ENCODE measurements at places on chromosomes 4 and X.

- no peak for DNase-seq
These were observed 44.6 kb upstream of the SLITRK2 start for GRCh38 chrX:145773006-145773405.

DNA sequence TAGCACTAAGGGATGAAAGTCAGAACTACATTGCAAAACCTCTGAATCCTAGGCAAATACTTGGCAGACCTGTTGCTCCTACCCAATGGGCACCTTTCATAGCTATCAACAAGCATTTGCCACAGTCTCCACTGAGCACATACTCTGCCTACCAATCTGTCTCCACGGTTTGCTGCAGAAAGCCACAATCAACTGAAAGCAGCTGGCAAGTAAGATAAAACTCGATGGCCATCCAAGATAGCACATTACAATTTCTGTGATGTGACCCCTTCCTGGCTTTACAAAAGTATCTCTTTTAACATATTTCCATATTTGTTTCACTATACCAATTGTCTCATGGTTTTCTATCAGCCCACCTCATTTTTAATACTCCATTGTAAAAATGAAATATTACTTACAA, 1060.5 kb upstream of the INTU start:
- DNase-seq: no peak

DNA sequence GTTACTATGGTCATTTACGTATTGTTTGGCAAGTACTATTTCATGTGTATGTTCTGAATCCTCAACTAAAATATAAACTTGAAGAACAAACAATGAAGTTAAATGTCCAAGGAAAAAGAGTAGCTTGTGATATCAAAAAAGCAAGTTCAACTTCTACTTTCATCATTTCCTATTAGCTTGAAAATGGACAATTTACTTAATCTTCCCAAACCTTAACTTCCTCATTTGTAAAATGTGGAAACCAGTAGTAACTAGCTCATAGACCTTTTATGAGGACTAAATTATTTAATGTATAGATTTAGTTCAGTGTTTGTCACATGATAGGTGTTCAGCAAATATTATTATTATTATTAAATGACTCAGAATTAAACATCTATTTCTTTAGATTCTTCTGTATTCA, 276.8 kb upstream of the TET2 start:
- no peak for DNase-seq

DNA sequence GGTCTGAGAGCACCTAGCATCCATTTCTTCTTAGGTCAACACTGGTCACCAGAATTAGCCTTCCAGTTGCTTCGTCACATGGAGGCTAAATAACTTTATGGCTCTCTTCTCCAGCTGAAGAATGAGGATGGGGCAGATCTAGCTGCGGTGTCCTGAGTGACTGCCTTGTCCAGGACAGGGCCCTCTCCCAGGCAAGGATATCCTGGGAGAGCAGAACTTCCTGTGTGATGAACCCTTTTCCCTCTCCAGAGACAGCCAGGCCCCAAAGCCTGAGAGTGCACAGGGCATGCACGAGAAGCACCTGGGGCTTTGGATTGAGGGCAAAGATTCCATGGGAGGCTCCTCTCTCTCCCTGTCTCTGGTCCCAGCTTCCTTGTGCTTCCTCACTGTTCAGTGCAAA, 108.2 kb upstream of the MAMLD1 start:
- DNase-seq: no peak

GRCh38 chrX:78384486-78384885, 57.1 kb upstream of the CYSLTR1 start:
- no peak for DNase-seq

- no peak for DNase-seq
These were observed 40.9 kb downstream of the JADE3 start for GRCh38 chrX:46953137-46953527.

- DNase-seq: no peak
These were observed 31.4 kb upstream of the FAM241A start for GRCh38 chr4:112113864-112114263.

GRCh38 chrX:154138857-154139256, 5.2 kb upstream of the OPN1LW start:
- no peak for DNase-seq

DNA sequence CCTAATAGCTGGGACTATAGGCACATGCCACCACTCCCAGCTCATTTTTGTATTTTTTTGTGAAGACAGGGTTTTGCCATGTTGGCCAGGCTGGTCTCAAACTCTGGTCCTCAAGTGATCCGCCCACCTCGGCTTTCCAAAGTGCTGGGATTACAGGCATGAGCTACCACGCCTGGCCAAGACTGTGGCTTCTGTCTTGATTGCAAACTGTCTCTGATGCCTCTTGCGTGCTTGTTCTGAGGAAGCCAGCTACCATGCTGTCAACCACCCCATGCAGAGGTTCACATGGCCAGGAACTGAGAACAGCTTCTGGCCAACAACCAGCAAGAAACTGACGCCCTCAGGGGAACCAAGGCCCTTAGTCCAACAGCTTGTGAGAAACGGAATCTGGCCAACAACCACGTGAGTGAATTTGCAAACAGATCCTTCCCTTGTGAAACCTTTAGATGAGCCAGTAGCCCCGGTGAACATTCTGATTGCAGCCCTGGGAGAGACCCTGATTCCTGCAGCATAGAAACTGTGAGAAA, 71.2 kb downstream of the SUPT20HL2 start:
- no peak for DNase-seq

DNA sequence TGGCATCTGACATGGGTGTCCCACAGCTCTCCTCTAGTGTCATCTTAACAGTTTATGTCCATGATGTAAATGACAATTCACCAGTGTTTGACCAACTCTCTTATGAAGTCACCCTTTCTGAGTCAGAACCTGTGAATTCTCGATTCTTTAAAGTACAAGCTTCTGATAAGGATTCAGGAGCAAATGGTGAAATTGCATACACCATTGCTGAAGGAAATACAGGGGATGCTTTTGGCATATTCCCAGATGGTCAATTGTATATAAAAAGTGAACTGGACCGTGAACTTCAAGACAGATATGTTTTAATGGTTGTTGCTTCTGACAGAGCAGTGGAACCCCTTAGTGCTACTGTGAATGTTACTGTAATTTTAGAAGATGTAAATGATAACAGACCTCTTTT, 4.6 kb downstream of the FAT4 start:
- no peak for DNase-seq

- DNase-seq: peak; percentile 87
These were observed 201.0 kb upstream of the STK26 start for GRCh38 chrX:131821945-131822622.

GRCh38 chr4:107747748-107748486, 27.9 kb upstream of the PAPSS1 start:
- no peak for DNase-seq

DNA sequence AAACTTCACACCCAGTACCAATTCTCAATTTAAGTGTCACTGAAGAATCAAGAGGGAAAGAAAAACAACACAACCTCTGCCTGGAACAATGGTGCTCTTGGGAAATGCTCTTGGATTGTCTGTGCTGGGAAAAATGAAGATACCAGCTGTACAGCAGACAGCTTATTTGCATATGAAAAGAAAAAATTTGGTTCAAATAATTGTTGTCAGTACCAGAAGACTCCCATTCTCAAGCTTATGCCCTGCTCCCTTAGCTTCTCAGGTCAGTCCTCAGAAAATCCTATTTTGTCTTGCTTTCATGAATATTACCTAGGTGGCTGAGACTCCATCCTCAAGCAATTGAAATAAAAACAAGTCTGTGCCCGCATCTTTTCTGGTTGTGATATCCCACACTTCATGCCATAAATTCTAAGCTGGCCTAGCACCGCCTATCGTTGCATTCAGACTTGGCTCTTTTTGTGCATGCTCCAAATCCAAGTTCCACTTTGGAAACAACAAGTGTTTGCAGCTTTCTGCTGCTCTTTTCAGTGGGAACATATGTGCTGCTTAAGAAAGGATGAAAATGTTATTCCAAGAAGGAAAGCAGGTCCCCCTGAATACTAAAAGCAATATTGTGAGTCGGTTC, 431.6 kb downstream of the INPP4B start:
- no peak for DNase-seq

DNA sequence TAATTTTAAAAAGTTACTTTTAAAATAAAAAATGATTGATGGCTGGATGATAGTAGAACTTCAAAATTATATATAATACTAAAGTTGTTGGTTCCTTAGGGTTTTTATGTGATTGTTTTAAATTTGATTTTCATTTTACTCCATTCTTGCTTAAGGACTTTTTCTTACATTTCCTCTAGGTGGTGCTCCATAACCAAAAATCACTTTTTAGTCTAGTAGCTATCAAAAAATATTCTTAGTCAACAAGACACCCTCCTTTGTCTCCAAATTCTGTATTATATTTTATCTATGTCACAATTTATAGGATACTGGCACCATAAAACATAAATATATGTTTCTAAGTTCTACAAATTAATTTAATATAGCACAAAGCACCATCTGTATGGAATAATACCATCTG, 67.2 kb upstream of the BRWD3 start:
- DNase-seq: peak; percentile 27
